NCI-H2107 (cell line): ENCODE measurements at places on chromosomes 6 and 20.
A peak's percentile ranks its signal among the peaks of the same experiment; 100 is the strongest.

DNA sequence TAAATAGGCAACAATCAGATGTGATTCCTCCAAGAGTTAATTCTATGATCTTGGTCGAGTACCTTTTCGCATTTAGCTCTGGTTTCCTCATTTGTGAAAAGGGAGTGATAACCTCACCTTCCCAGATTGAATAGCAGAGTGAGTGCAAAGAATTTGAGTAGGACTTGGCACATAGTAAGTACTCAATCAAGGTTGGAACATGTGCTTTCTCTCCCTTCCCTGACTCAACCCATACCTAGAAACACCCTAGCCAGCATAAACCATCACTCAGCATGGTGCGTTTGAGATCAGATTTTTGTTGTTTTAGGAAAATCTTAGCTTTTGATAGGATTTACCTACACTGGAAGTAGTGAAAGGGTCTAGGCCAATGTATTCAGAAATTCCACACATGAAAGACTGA is 333.4 kb upstream of the NT5E start:
- no peak for DNase-seq

DNA sequence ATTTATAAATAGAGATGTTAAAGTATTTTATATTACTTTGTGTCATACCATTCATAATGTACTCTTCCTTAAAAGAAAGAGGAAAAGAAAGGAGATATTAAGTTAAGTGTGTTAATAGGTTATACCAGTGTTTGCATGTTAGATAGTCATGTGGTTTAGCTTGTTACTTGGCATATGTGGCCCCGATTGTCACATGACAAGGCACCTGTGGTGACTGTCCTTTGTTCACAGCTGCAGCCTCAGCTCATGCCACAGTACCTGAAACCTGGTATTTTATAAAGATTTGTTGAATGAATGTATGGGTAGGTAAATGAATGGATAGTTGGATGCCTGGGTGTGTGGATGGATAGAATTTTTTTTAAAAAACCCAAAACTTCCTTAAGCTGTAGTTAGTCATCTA is 306.1 kb upstream of the FLRT3 start:
- DNase-seq = no peak

DNA sequence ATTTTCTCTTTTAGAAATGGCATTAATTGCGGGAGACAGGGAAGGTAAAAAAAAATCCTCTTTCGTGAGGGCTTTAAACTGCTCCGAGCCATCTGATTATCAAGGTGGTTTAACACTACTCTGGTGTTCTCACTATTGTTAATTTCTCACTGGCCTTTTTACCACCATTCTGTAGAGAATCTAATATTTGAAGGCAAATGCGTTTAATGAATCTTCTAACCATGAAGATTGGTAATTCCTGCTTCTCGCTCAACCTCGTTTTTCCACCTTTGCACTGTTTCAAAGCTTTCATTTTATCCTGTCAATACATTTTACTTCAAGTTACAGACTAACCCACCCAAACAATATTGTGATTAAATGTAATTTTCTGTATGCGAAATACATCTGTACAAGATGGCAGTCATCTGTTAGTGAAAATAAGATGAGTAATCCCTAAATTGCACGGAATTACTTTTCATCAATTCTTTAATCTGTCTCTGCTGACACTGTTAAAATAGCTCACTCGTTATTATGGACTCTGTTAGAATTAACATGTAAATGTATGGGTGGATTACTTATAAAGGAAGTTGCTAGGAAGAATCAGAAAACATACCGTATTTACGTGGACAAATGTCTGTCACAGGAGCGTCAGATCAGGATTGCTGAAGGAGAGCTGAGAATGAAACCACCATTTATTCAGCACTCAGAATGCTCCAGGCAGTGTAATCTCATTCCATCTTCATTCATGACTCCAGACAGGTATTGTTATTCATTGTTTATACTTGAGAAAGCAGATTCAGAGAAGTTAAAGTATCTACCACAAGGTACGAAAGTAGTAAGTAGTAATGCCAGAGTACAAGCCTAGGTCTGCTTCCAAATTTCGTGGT is 1.1 kb upstream of the LCA5 start:
- no peak for DNase-seq

DNA sequence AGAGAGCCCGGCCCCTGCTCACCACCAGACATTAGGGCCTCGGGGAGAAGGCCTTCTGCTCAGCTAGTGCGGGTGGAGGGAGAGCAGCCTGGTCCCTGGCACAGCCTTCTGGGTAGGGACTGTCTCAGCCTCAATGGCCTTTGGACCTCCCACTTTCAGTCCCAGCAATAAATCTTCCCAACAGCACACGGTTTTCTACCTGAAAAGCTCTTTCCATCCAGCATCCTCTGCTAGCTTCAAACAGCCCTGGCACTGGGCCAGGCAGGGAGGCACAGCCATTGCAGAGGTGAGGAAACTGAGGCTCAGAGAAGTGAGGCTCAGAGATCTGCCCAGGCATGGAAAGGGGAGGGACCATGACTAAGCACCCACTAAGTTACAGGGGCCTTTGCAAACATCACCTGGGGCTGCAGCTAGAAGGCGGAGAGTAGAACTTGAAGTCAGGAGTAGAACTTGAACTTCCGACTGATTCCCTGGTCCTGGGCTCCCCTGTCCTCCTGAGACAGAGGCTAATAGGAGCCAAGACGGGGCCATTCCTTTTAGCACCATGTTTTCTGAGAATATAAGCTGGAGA is 43.9 kb upstream of the NOL4L start:
- no peak for DNase-seq

DNA sequence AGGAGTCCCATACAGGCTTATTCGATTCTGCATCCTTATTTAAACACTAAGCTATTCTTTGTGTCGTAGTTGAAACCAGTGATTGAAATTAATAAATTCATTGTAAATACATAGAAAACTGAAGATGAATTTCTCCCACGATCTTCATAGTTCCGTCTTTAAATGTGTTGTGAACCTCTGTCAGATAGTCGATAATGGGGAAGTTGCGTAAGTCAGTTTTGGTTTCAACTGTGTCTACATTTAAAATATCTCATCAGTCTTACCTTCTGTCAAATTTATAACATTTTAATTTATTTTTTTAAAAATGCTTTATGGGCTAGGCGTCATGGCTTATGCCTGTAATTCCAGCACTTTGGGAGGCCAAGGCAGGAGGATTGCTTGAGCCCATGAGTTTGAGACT is 12.7 kb downstream of the STX11 start:
- DNase-seq = no peak

DNA sequence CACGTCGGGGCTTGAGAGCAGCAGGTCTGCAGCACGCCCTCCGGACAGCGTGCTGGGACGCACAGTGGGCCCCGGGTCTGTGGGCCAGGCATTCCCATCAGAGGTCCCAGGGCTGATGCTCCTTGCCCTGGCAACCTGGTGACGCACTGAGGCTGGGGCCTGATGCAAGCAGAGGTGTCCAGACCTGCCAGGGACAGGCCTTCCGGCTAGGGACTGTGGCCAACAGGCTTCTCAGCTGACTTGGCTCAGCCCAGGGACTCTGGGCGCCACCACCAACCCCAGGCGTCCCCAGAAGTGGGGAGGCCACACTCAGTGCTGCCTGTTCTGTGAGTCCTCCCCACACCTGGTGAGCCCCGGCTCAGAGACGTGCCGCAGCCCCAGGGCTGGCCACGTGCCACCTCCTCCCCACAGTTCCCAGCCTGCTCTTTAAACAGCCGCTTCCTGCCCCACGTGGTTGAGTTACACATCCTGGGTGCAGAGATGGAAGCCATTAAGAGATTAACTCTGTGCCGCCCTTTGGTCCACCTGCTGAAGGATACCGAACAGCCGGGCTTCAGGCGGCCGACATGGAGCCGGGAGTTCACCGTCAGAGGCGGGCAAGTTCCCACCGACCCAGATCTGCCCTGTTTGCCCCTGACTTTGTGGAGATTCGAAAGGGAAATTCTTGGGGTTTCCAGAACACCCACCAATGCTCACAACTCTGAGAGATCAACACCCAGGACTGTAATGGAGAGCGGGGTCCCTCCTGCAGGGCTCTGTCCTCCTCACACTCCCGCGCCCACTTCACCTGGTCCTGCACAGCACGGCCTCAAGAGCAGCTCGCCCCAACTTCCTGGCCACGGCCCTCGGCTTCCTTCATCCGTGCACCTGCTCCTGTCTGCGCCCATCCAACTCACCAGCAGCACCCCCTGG is 37.6 kb upstream of the ZBP1 start:
- no peak for DNase-seq

- no peak for DNase-seq
Observed at GRCh38 chr20:57701090-57701489, 8.7 kb downstream of the PMEPA1 start.

DNA sequence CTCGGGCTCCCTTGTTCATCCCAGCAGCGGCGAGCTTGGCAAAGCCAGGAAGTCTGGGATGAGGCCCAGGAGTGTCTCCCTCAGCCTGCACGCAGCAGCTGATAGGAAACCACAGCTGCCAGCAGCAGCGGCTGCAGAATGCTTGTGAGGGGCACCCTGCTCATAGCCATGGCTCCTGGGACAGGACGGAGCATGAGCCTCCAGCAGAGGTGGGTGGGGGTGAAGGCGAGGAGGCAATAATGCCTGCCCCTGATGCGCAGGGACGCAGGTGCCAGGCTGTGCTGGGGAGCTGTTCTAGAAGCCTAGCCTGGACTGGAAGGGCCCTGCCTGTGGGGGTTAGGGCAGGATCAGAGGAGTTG is 157.9 kb downstream of the CD83 start:
- DNase-seq = no peak

- no peak for DNase-seq
Observed at GRCh38 chr6:2055911-2056310, 189.5 kb downstream of the GMDS start.

DNA sequence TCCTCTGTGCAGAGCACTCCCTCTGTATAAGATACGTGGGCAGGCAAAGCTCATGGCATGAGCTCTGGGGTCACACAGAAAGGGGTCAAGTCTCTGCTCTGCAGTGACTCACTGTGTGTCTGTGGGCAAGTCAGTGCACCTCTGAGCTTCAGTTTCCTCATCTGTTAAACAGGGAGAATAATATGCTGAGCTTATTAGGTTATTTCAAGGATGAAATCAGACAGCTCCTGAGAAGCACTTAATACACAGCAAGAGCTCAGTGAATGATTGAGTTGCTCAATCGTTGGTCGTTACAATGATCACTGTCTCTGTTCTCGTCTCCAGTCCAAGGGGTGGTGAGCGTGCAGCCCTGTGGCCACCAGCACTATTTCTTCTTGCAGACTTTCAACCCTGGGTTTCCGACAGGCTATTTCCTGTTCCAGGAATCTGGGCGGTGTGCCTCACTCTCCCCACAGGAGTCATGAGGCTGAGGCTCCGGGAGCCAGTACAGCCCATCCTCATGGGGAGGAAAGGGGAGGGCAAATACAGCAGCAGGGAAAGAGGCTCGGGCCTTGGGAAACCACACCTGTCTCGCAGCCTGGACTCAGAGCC is 28.9 kb downstream of the KIAA1755 start:
- DNase-seq = no peak

GRCh38 chr6:156395276-156395675 is 381.9 kb upstream of the ARID1B start:
- no peak for DNase-seq

DNA sequence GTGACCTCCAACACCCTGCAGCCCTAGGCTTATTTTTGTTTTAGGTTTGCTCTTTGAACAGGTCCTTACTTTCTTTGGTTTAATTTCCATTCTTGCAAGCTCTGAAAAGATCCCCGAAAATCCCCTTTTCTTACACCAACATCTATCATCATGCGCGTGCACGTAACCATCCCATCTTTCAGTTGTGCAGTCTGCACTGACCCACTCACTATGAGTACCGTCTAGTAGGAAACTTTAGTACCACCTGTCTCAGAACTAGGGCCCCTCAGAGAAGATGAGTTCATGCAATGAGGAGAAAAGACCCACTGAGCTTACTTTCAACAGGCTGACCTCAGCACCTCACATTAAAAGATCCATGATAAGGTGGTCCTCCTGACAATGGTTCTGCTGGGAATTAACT is 120.6 kb upstream of the AGPAT4 start:
- no peak for DNase-seq

- DNase-seq = no peak
Observed at GRCh38 chr6:110185879-110186278, 5.7 kb downstream of the CDC40 start.

GRCh38 chr6:106510090-106510970 is 119.0 kb downstream of the RTN4IP1 start:
- DNase-seq = peak; percentile 7

DNA sequence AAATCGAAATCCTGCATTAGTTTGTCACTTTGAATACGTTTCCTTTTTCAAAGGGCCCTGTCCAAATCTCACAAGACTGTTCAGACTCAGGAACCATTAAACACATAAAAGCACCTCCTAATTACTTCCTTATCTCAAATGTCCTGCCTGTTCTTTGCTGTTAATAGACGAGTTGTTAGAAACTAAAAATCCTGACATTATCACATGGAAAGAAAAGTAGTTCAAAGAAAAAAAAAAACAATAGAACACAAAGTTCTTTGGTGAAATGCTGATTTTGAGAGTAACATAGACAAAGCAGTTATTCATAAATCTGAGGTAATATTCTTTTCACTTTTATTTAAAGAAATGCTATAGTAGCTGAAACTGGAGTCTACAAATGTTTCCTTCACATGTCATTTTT is 12.1 kb upstream of the TAB2 start:
- no peak for DNase-seq

DNA sequence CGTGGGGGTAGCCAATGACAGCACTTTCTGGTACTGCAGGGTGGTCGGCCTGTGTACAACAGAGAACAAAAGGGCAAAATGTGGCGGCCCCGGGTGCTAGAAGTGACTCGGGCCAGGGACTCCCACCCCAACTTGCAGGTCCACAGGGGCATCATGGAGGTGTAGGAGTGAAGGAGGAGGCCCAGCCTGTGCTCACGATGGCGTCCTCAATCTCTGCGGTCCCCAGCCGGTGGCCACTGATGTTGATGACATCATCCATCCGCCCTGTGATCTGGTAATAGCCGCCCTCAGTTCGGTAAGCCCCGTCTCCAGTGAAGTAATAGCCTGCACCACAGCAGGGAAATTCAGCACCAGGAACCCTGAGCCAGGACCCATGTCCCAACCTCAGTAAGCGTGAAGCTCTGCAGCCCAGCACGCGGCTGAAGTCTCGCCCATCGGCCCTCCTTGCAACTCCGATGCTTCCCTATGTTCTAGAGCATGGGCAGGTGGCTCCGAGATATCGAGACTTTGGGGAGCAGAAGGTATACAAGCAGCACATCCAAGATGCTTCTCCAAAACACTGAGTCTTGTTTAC is 20.2 kb upstream of the APMAP start:
- no peak for DNase-seq

DNA sequence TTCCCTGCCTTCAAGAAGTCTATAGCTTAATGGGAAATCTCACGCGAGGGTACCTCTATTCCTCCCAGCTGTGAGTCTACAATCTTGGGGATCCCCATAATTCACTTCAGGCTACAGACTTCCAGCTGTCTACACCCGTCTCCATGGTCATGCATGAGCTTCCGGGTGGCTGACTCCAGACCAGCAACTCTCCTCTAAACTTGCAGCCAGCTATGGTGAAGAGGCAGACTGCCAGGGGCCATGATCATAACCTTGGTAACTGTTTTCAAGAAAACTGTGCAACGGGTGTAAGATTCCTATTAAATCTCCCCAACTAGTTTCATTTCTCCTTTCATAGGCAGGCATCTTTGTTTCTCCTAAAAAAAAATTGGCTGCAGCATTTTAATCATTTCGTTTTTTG is 534.4 kb upstream of the CHD6 start:
- no peak for DNase-seq
